Stimulated activated CD4-positive, alpha-beta T cell treated with anti-CD3 and anti-CD28 coated beads, Interleukin-4, amount 100 ng/mL, for 24 hours (primary cell): ENCODE measurements at places on chromosomes 6 and 20.

GRCh38 chr6:12069891-12070529 is 57.9 kb downstream of the HIVEP1 start:
- no peak for DNase-seq

GRCh38 chr6:79441192-79441591 is 96.0 kb downstream of the LCA5 start:
- DNase-seq: no peak

GRCh38 chr6:296151-297122 is 4.2 kb downstream of the DUSP22 start:
- DNase-seq: no peak

GRCh38 chr6:110538416-110539160 is 62.2 kb upstream of the SLC22A16 start:
- no peak for DNase-seq

DNA sequence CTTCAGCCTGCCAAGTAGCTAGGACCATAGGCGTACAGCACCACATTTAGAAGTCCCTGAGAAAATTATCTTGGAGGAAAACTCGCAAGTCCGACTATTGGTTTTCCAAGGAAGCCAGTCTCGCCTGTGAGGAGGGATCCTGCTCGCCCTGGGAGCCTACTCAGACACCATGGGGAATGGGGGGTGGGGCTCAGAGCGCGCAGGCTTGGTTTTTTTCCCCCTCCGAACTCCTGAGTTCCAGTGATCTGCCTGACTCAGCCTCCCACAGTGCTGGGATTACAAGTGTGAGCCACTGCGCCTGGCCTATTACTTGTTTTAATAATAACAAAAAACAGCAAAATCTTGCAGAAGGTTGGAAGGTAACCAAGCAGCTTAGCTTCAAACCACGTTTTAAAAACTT is 153.7 kb downstream of the OR2B2 start:
- no peak for DNase-seq
